ENCODE measurements at places on chromosomes 3 and 15.

GRCh38 chr3:129738172-129738571 is 131.7 kb upstream of the PLXND1 start:
- DNase-seq, result no peak

DNA sequence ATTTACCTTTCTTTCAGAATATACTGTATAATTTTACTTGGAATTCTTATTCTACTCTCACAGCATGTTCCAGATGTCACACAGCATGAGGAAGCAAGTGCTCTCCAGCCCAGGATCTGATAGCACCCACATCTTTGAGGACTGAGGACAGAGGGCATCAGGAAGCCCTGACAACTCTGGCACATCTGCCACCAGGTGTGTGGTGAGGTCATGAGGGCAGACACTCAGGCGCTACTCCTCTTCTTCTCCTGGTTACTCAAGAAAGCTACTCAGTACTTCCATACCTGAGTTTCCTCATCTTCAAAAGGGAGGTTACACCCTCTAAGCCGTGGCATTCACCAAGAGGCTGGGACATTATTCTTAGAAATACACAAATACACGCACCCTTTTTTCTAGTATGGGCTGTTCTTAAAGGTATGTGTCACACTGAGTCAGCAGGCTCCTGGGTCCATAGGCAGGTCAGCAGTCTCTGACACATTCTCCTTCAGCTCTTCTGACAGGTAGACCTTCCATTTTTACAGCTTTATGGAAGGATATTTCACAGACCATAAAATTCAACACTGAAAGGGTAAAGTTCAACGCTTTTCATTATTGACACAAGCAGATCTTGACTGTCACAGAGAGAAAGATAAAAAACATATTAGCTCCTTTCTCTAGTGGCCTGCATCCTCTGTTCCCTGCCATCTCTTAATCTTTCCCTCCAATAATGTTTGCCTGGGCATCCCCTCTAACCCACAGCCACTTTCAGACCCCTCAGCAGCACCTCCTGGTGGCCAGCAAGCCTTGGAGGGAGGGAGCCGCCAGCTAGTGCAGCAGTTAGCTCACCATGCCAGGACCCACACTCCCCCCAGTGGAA is 103.2 kb upstream of the TJP1 start:
- no peak for DNase-seq

- DNase-seq, result no peak
Observed at GRCh38 chr3:18079739-18080138, 337.3 kb upstream of the TBC1D5 start.

GRCh38 chr3:71026634-71027578 is 556.6 kb downstream of the FOXP1 start:
- no peak for DNase-seq

DNA sequence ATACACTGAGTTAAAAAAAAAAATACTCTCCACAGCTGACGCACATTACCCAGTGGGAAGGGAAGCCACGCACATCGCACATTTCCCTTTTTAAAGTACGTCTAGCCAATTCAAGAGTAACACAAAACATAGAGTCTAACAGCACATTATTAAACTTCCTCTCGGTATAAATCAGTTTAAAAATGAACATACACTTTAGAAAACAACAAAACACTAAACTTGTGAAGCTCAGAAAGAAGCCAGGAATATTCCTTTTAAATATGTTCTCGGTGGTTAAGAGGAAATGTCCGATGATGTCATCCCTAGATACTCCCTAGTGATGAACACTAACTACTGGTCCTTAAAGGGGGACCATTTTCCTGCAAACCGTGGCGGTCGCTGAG is 721 bp downstream of the MYEF2 start:
- DNase-seq, result no peak

DNA sequence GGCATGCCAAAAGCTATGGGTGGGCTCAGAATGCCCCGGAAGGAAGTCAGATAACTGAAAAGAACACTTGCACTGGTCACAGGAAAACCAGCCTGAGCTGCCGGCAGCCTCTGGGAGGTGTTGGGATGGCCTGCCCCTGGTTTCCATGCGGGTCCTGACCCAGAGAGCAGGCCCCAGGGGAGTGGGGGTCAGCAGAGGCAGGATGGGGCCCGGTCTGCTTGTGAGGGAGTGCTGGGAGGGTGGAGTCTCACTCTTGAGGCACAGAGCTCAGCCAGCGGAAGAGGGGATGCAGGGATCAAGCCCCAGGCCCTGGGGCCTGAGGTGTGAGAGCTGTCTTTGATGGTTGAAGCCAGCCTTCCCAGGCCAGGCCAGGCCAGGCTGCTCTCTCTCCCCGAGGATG is 2.4 kb upstream of the RPUSD3 start:
- DNase-seq, result no peak

DNA sequence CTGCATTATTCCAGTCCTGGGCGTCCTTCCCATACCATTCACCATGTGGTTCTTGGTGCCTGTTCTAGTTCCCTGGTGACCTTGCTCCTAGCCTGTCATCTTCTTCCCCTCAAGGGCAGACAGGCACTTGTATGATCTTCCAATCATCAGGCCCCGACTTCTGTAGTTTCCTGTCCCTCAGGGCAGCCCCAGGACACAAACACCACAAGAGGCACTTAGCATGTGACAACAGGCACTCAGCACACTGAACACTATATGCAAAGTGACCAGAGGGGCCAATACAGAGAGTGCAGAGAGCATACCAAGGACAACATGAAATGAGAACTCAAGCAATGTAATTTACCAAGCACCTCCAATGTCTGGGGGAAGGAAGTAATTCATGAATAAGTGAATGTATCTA is 17.9 kb downstream of the TMEM40 start:
- DNase-seq, result no peak

GRCh38 chr15:82798531-82799166 is 7.2 kb downstream of the FSD2 start:
- DNase-seq, result no peak

DNA sequence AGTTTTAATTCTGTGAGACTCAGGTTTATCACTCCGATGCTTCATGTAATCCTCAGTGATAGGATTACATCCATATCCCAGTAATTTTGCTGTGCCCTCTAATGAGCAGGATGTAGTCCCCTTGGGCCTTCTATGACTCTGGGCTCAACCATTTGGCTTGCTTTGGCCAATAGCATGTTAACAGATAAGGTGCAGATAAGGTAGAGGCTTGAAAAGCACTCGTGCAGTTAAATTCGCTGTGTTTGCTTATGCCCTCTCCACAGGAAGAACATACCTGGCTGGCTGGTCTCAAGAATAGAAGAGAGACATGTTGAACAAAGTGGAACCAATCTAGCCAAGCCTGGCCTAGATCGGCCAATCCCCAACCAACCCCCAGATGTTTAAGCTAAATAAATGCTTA is 20.1 kb downstream of the CCDC13 start:
- DNase-seq, result no peak

- no peak for DNase-seq
Observed at GRCh38 chr3:172530566-172530965, 7.3 kb upstream of the TNFSF10 start.

DNA sequence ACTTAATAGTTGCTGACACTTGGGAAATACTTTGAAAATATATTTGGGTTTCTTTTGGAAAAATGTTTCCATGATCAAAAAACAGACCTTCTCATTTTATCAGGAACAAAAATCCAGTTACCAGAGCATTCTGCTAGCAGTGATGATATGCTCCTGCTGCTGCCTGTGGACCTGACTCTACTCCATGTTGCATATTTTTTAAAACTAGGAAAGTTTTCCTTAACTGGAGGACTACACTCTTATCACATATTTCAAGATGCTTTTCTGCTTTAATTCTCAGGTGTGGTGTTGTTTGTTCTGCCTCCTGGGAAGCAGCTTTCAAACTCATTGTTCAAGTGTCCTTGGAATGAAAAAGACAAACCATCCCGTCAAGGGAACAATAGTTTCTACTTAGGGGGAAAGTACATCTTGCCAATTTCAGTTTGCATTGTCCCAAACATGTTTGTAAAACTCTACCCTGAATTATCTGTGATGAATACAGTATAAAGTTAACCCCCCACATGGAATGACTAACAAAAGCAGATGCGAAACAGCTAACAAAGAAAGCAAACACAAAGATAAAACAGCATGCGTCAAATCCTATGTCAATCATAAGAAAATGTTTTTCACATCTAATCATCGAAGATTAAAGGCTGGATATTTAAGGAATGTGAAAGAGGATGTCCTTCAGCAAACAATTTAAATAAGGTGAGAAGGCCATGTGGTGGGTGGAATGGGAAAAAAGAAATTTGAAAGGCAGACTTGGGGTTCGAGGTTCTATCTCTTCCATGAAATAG is 40.1 kb upstream of the PSMD6 start:
- no peak for DNase-seq

DNA sequence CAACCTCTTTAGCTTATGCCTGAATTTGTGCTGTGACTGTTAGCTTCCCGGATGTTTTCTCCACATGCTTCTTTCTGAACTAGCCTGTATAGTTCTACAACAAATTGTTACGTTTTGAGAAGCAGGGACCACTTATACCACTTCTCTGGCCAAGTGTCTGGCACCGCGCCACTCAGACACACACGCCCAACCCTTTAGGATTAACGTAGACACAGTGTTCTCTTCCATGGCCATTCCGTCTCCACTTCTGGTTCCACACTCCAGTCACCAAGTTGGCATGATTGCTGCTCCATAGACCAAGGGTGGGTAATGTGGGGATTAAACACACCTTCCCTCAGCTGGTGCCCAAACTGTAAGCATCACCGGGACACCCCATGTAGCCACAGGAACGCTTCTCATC is 755 bp upstream of the TMEM108 start:
- no peak for DNase-seq

GRCh38 chr15:79451361-79451999 is 19.3 kb downstream of the MINAR1 start:
- no peak for DNase-seq

- no peak for DNase-seq
Observed at GRCh38 chr3:82676356-82677026, 915.0 kb upstream of the GBE1 start.

DNA sequence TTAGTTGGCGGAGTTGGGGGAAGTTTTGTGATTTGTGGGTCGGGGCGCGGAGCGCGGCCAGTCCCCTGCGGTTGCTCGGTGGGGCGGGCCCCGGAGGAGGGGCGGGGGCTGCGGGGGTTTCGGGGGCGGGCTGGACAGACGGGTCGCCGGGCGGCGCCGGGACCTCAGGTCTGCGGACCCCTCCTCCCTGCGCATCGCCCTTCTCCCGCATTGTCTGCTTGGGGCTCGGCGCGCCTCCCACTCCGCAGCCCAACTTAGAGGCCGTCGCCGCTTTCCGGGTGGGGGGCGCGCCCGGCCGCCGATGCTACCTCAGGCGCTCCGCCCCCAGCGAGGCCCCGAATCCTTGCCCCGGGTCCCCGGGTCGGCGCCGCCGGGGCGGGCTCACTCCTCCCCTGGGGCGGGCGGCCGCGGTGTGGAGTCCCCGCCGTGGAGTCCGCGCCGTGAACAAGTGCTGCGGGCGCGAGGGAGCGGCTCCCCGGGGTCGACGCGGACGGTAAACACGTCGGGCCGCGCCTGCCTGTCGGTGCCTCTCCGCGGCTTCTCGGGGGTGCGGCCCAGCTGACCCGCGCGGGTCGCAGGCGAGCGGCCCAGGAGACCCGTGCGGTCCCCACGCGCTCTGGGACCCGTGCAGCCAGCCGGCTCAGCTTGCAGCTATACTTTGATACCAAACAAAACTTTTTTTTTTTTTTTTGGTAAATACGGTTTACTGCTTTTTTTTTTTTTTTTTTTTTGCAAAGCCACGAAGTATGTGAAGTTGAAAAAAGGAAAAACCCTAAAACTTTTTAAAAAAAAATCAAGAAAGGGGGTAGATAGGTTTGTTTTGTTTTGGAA is 624 bp downstream of the AKAP13 start:
- no peak for DNase-seq

GRCh38 chr3:13223574-13224237 is 150.5 kb upstream of the IQSEC1 start:
- DNase-seq, result no peak

DNA sequence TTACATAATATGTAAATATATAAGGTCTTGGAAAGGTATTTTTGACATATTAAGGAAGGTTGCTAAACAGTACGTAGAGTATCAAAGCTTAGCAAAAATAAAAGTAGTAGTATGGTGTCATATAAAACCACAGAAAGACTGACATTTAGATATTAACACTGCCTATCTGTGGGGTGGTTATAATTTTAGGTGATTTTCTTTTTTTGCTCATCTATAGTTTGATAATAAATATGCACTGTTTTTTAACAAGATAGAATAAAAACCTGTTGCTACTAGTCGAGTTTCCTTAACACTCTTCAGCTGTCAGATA is 40.7 kb downstream of the ETV5 start:
- no peak for DNase-seq

DNA sequence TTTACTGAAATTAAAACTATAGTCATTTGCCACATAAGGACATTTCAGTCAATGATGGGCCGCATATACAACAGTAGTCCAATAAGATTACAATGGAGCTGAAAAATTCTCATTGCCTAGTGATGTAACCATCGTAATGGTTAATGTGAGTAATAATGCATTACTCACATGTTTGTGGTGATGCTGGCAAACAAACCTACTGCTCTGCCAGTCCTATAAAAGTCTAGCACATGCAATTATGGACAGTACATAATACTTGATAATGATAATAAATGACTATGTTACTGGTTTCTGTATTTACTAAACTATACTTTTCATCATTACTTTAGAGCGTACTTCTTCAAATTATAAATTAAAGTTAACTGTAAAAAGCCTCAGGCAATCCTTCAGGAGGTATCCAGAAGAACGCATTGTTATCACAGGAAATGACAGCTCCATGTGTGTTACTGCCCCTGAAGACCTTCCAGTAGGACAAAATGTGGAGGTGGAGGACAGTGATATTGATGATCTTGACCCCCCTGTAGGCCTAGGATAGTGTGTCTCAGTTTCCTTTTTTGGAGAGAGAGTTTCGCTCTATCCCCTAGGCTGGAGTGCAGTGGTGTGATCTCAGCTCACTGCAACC is 102.7 kb downstream of the ATP1B3 start:
- DNase-seq, result peak; percentile 75

DNA sequence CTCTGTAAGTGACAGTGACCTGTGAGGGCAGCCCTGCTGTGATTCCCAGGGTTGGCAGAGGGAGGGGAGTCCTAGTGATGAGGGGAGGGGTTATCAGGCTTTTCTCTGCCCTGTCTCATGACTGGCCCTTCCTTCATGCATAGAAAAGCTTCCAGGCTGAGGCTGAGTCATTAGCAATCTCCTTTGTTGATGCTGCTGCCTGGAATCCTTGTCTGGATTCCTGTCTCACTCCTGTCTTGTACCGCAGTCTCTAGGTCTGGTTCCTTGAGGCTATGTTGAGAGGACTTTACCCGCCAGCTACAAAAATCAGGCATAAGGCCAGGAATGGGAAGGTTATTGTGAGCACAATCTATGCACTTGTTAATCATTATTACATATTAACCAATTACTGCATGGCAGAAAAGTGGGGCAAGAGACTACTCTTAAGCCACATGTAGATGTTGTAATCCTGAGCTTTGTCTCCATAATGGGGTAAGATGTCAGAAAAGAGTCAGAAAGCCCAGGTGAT is 7.2 kb downstream of the KLHL6 start:
- DNase-seq, result no peak

- DNase-seq, result no peak
Observed at GRCh38 chr3:140234256-140234655, 299.3 kb downstream of the CLSTN2 start.

GRCh38 chr3:134708671-134709070 is 57.8 kb upstream of the KY start:
- DNase-seq, result no peak

GRCh38 chr15:92001307-92001706 is 147.8 kb downstream of the SLCO3A1 start:
- no peak for DNase-seq
